Midbrain (tissue), 1 donor: ENCODE measurements at places on chromosomes 7 and 10.

DNA sequence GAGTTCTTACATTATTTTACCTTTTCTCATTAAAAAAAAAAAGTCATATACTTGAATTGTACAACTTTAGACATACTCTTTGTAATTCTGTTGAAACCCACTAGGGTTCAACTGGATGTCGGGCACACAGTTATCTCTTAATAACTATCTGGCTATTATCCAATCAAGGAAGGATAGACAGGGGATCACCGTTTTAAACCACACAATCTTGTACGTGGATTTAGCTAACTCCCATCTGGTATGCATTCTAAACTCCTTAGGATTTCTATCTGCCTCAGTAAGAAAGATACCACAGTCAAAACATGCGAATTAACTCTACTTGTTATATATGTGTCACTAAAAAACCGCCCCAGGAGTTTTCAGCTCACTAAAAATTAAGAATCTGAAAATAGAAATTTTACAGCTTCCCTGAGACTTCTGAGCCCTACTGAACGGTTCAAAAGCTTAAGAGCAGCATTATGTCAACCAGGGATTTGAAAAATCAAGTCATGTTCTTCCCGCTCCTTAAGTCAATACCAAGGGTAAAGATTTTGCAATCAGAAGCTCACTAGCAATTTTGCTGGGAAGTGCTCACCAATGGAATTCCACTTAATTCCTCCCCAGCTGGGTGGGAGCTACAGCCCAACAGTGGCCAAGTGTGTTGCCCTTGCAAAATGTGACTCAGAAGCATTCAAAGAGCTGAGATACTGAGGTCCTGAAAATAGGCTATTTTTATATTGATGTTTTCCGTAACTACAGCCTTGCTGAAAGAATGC lies 267.0 kb downstream of the FRMD4A start:
- no peak for DNase-seq

DNA sequence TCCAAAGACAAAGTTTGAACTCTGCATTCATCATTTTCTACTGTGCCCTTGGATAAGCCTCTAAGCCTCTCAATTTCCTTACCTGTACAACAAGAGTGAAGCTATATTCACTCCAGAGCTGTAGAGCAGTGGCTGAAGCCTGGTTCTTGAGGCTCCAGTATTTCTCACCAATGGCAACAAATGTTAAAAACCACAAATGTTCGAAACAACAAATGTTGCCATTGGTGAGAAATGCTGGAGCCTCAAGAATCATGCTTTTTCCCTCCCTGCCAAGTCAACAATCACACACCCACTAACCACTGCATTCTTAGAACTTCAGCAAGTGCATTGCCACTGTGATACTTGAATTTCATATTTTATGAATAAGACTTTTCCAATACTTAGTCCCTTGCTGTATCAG lies 237.9 kb downstream of the TMEM26 start:
- DNase-seq = no peak

DNA sequence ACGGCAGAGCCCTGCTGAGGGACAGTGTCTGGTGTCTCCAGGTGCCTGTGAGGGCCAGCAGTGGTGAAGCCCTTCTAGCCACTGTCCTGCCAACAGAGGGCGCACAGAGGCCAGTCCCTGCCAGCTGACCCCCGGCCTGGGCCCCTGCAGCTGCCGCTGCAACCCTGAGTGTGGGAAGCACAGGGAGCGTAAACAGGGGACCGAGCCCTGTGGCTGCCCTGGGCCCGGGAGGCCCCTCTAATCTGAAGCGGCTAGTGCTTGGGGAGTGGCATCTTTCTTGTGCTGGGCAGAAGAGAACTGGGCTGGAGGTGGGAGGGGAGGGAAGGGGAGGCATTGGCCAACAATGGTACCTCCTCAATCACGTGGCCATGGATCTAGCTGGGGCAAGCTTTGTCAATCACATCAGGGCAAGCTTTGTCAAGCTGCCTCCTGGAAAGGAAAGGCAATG lies 34.6 kb downstream of the TRIM8 start:
- peak; percentile 89 for DNase-seq

- no peak for DNase-seq
Observed at GRCh38 chr10:62354916-62355315, 19.3 kb upstream of the ZNF365 start.

GRCh38 chr7:26052706-26053105 lies 99.3 kb upstream of the NFE2L3 start:
- DNase-seq = no peak

GRCh38 chr10:8576911-8577310 lies 522.4 kb downstream of the GATA3 start:
- no peak for DNase-seq

DNA sequence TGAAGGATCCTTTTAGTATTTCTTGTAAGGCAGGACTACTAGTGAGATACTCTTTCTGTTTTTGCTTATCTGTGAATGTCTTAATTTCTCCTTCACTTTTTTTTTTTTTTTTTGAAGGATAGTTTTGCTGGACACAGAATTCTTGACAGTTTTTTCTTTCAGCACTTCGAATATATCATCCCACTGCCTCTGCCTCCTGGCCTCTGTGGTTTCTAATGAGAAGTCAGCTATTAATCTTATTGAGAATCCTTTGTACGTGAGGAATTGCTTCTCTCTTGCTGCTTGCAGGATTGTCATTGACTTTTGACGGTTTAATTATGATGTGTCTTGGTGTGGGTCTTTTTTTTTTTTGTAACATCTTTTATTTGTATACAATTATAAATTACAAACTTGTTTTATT lies 12.6 kb upstream of the WAC start:
- no peak for DNase-seq

DNA sequence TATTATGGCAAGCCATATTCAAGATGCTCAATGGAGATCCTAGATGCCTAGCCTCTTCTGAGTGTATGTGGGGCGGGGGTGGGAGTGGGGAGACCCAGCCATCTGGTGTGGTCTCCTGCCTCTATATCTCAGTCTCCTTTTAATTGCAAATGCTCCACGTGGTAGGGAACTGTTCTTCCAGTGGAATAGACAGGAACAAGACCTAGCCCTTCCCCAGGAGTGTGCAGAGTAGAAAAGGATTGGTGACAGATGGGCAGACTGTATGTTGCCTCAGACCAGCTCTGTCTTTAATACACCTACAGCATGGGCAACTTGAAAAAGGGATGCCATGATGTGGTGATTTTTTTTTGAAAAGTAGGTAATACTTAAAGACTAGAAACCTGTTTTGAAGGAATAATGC lies 12.6 kb downstream of the CYP3A5 start:
- DNase-seq = no peak

DNA sequence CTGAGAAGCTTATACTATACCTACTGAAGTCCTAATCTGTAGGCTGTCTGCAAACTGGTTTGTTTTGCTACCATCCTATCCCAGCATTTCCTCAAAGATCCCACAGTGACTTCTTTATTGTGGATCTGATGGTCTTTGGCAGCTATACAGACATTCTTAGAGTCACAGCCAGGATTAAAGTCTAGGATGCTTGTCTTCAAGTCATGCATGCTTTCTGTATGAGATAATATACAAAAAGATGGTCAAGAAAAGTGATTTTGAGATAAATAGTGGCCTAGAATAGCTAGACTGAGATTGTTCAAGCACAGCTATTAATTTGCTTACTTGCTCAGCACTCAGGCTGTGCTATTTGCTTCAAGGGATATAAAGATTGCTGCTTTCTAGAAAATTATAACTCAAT lies 454.4 kb downstream of the AUTS2 start:
- no peak for DNase-seq

GRCh38 chr10:122471531-122472177 lies 10.3 kb downstream of the HTRA1 start:
- DNase-seq = no peak

DNA sequence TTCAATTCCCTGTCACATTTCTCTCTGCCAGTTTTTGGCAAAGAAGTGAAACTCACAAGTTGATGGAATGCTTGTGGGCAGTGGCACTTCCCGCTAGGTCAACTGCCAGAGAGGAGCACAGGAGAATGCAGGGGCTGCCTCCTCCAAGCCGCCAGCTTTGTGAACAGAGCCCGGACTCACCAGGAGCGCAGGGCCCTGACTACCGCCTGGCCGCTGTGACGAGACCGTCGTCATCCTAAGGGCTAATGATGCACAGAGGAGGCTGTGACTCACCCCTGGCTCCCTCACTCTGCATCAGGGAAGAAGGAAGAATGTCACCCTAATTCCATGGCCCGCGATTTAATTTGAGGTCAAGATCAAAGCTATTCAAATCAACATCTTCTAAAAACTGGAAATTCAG lies 123.9 kb downstream of the TAX1BP1 start:
- DNase-seq = no peak

GRCh38 chr10:50576245-50576815 lies 47.4 kb downstream of the SGMS1 start:
- DNase-seq = peak; percentile 88

DNA sequence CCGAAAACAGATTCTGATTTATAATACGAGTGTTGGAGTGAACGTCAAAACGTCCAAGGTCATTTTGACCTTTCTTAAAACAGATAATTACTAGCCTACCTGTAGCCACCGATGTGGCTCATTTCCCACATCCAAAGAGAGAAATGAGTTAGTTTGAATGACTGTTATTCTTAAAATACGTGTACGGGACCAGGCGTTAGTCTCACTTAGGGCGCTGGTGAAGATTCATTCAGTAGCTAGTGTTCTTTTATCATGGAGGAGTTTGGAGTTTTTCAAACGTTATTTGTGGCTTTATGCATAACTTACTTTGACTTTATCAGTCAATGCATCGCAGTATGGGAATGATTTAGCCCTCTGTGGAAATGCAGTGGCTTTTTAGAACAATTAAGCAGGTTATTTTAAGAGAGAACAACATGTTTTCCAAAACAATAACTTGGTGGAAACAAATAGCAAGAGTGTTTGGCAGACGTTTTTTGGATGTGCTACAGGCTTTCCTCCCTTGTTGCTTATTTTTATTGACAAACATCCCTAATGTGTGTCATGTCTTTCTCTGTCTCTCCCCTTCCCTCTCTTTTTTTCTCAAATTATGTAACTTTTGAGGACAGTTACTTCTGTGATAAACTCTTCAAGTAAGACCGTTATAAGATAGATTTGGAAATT lies 1.6 kb downstream of the BICC1 start:
- DNase-seq = no peak

- no peak for DNase-seq
Observed at GRCh38 chr7:1053002-1053411, 8.7 kb downstream of the GPR146 start.
